ENCODE measurements at places on chromosomes 7 and 10.

- no peak for DNase-seq
These were observed 96.7 kb upstream of the EFCAB10 start for GRCh38 chr7:105677817-105678573.

DNA sequence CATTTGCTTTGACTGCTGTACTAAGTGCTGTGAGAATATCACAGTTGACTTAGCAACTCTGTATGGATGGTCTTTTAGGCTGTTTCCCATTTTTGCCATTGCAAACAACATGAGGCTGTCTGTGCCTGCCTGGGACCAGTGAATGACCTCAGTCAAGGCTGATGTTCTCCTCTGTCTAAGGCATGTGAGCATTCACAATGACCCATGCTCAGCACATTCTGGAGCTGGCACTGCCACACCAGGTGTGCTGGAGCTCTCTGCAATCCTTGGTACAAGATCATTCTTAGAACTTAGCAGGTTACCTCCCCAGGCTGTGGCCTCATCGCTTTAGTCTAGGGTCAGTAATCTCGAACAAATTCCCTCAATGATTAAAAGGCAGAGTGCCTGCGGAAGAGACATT lies 61.9 kb downstream of the SH3PXD2A start:
- no peak for DNase-seq

DNA sequence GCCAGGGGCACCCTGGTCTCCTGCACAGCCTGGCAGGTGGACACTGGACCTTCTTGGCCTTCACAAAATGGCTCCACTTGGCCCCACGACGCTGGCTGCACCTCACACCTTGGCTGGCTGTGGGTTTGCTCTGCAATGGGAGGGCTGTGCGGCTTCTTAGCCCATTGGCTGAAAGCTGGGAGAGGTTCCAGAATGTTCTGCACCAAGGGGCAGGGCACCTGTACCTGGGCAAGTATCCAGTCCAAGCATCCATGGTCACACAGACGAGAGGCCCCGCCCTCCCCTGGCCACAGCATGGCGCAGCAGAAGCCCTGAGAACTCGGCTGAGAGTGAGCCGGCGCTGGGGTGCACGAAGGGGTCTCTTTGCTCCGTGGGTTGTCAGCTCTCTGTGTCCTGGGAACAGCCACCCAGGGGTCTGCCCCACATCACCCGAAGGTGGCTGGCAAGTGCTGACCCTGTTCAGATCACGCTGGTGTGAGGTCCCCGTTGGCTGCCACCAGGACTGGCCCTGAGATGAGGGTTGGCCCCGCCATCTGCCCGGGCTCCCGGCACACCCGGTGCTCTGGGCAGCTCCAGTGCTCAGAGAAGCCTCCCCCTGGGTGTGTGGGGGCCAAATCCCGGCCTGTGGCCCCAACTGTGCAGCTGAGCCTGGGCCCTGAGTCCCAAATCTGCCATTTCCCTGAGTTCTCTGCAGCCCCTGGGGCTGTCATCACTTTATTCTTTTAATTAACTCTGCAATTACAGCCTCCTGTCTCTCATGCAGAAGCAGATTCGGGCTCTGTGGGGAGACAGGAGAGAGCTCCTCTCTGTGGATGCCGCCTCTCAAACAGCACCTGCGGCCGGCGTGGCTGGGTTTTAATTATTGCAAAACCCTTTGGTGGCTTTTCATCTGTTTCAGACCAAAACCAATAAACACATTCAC lies 19.4 kb upstream of the ADGRA1 start:
- no peak for DNase-seq

GRCh38 chr7:107043921-107044346 lies 571 bp upstream of the PRKAR2B start:
- peak; percentile 3 for DNase-seq

GRCh38 chr10:77179015-77179695 lies 458.5 kb downstream of the KCNMA1 start:
- DNase-seq, result peak; percentile 89

DNA sequence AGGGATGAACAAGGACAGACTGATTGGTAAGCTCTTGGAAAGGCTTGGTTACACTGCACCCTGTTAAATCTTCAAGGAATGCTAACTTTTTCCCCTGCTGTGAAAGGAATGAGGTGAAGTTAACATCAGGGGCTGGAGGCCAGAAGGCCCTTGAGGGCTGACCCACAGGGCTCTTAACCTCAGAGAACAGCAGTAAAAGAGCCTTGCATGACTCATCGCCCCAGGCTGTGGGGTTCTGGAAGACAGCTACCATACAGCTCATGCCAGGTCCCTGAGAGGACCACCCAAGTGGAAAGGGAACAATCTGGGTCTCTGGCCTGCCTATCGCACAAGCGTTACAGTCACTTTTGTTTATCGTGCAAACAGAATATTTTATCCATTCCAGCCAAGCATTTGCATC lies 54.4 kb downstream of the CYP2C9 start:
- DNase-seq, result no peak

- peak; percentile 23 for DNase-seq
These were observed 135.2 kb downstream of the DIP2C start for GRCh38 chr10:554182-554848.

GRCh38 chr7:155953781-155954549 lies 141.7 kb upstream of the SHH start:
- no peak for DNase-seq

DNA sequence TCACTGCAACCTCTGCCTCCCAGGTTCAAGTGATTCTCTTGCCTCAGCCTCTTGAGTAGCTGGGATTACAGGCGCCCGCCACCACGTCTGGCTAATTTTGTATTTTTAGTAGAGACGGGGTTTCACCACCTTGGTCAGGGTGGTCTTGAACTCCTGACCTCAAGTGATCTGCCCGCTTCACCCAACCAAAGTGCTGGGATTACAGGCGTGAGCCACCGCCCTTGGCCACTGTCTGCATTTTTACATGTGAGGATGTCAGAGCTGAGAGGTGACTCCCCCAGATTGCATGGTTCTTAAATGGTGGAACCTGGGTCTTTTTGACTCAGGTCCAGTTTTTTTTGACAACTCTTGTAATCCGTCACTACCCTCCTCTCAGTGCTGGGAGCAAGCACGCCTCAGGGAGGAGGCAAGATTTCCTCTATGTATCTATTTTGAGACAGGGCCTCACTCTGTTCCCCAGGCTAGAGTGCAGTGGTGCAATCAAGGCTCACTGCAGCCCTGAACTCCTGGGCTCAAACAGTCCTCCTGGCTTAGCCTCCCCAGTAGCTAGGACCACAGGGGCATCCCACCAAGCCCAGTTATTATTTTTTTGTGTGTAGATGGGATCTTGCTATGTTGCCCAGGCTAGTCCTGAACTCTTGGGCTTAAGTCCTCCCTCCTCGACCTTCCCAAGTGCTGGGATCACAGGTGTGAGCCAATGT lies 1.2 kb upstream of the SRRT start:
- DNase-seq, result no peak

GRCh38 chr7:685540-685939 lies 41.0 kb upstream of the DNAAF5 start:
- no peak for DNase-seq

DNA sequence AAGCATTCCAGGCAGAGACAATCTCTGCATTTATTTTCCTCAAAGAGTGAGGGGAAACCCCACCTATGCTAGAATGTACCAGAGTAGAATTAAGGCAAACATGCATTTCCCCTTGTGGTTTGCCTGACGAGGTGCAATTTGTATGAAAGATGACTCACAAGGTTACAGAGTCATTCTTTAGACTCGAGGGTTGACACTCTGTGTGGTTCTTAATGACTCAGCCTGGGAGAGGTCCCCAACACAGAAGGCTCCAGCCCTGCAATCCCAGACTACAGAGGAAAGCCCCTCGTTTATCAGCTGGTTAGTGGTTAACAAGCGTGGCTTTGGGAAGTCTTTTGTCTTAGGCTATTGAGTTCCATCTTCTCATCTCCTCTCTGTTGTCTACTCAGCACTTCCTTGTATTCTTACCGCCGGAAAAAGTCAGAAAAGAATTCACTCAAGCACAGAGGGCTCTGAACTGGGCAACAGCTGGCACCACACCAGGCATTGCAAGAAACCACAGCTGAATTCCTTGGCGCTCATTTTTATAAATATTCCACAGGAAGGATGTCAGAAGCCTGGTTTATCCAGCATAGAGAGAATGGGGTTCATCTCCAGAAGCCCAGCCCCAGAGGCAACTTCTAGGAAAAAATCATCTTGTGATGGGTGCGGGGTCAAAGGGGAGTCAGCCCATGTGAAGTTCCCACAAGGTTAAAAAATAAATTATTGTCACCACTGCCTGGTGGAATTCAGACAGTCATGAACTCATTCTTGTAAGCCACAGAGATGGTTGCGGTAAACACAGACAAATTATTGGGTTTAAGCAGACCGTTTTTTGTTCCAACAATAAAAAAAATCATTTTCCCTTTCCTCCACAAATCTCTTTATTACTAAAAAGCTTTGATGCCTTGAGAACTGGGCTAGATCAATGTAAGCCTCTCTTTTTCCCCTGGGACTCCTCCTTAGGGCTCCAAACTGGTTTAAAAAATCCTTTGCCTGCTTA lies 24.5 kb upstream of the SVIL start:
- DNase-seq, result peak; percentile 100

GRCh38 chr7:151003572-151003971 lies 12.8 kb downstream of the NOS3 start:
- no peak for DNase-seq

- no peak for DNase-seq
These were observed 36.1 kb downstream of the PSAP start for GRCh38 chr10:71814922-71815411.

GRCh38 chr7:157901166-157901565 lies 564.4 kb downstream of the DNAJB6 start:
- no peak for DNase-seq

- DNase-seq, result no peak
These were observed 45.5 kb upstream of the GATA3 start for GRCh38 chr10:8009031-8009430.

- no peak for DNase-seq
These were observed 413.8 kb downstream of the KCNMA1 start for GRCh38 chr10:77223526-77224460.

DNA sequence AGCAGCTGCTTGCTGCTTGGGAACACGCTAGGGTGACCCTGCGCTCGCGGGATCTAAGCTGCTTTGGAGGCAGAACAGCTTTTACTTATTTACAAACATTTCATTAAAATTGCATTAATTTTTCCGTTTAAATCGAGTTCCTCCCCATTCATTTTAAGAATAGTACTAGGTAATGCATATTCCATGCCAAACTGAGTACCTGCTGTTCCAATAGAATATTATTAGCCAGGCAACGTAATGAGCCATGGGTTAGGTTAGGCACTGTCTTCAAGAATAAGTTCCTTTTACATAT lies 860 bp downstream of the EXOC6 start:
- no peak for DNase-seq

DNA sequence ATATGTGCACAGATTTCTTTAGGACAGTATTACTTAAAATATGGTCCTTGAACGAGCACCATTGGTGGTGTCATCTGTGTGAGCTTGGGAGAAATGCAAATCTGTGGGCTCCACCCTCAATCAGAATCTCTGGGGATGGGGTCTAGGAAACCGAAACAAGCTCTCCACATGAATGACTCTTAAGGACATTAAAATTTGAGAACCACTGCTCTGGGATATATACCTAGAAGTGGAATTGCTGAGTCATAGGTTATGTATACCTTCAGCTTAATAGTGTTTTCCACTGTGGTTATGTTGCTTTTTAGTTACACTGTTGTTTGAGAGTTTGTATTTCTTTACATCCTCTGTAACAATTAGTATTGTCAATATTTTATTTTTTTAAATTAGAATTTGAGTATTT lies 24.0 kb downstream of the ZNRF2 start:
- no peak for DNase-seq

DNA sequence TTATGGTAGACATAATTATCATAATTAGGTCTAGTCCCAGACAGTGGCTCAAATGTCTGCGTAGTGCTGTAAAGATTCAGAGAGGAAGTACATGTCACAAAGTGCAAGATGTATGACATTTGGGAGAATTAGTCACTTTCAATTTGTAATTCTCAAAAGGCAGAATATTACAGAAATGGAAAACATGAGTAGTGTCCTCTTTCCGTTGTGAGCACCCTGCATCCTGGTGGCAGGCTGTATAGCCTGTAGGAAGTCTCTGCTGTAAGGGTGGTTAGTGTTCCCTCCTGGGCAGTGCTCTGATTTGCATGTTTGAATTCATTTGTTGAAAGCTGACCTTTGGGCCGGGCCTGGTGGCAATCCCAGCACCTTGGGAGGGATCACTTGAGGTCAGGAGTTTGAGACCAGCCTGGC lies 17.0 kb downstream of the CDK14 start:
- peak; percentile 61 for DNase-seq

GRCh38 chr7:155645662-155646061 lies 1.2 kb downstream of the RBM33 start:
- DNase-seq, result no peak

DNA sequence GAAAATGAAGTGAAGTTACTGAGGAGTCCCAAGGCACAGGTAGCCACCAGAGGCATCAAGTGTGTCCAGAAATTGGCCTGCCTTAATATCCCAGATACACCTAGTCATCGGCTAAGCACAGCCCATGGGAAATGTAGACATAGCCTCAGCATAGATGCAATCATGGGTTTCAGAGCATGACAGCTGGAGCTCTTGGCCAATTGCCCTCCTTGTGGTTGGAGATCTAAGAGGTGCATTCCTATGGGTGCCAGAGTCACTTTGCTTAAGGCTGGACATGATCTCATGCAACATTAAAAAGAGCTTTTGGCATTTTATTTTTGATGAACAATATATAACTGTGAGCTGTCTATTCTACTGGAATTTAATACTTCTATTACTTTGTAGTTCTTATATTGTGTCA lies 758.0 kb upstream of the LRRTM3 start:
- no peak for DNase-seq

GRCh38 chr10:36450380-36450779 lies 675.0 kb upstream of the ANKRD30A start:
- peak; percentile 84 for DNase-seq

GRCh38 chr10:122435212-122435827 lies 19.1 kb upstream of the ARMS2 start:
- DNase-seq, result no peak

DNA sequence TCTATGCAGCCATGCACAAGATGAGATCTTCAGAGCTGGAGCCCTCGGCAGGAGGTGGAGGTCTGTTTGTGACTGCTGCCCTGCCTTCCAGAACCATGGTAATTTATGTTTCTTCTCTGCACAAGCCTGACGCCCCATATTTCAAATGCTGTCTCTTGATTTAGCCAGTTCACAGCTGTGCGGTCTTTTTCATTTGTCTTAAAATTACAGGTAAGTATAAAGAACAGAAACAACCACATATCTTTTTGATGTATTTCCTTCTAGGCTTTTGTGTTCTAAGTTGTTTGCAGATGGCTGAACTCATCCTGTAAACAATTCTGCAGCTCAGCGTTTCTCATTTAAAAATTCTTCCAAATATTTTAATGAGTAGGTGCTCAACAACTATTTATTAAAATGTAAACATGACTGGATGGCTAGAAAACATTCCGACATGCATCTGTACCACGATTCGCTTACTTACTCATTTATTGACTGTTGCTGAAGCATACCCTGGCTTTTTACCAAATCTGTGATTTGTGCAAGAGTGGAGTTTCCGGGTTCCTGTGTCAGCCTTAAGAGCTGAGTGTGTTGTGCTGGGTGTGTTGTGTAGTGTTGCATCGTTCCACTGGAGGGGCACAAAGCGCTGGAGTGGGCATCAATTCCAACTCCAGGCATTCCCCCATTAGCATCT lies 58.9 kb downstream of the PIP4K2A start:
- peak; percentile 50 for DNase-seq

GRCh38 chr7:135911099-135911498 lies 66.1 kb downstream of the MTPN start:
- DNase-seq, result no peak

GRCh38 chr10:79322616-79323543 lies 24.4 kb upstream of the PPIF start:
- peak; percentile 87 for DNase-seq

All from astrocyte (in vitro differentiated cells and primary cell).